ENCODE measurements at places on chromosomes 7 and 10.
A peak's percentile ranks its signal among the peaks of the same experiment; 100 is the strongest.

DNA sequence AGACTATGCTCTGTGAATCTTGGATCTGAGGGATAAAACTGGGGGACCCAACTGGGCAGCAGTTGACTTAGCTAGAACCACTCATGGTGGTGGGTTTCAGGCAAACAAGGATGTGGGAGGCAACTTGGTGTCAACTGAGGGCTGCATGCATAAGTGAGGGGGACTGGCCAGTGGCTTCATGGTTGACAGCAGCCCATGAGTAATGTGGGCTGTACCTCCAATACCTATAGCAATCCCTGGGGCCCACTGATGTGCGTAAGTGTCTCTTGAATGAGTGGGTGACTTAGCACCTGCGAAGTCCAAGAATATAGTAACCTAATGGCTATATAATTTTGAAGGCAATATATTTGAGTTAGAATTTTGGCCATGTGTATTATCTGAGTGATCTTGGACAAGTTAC is 13.7 kb upstream of the MAP3K8 start:
- DNase-seq = no peak

- no peak for DNase-seq
Measured at GRCh38 chr7:28136420-28136819, 44.2 kb downstream of the JAZF1 start.

DNA sequence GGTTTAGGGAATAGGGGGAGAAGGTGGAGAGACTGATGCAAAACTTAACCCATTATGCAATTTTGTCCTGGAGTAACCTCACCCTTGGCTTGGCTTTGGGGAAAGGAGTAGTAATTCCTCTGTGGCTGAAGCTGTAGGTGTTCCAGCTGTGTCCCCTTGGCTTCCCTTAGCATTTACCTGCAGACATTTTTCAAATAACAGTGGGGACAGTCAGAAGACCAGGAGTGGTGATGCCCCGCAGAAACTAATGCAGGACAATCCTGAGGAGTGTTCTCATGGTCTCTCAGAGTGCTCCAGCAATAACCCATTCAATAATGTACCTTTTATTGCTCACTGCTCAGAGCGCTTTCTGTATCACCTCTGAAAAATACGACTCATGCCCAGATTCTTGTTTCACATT is 282.1 kb downstream of the ZEB1 start:
- no peak for DNase-seq

- DNase-seq = no peak
Measured at GRCh38 chr10:79004311-79004710, 64.5 kb upstream of the ZMIZ1 start.

- no peak for DNase-seq
Measured at GRCh38 chr10:73876566-73876965, 2.2 kb upstream of the CAMK2G start.

DNA sequence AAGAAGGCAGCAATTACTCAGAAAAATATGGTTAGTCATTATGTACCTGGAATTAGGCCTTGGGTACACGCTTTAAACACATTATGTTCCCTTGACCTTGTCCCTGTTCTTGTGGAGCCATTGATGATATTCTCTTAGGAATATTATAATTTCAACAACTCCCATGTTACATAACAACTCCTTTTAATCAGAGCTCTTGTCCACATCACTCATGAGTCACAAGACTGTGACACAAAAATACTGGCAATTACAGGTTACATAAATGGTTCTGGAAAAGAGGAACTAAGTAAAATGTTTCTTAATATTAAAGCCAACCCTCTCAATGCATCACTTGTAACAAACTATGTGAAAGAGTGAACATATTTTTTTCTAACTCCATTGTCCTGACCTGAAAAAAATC is 143.8 kb upstream of the PCLO start:
- DNase-seq = no peak

DNA sequence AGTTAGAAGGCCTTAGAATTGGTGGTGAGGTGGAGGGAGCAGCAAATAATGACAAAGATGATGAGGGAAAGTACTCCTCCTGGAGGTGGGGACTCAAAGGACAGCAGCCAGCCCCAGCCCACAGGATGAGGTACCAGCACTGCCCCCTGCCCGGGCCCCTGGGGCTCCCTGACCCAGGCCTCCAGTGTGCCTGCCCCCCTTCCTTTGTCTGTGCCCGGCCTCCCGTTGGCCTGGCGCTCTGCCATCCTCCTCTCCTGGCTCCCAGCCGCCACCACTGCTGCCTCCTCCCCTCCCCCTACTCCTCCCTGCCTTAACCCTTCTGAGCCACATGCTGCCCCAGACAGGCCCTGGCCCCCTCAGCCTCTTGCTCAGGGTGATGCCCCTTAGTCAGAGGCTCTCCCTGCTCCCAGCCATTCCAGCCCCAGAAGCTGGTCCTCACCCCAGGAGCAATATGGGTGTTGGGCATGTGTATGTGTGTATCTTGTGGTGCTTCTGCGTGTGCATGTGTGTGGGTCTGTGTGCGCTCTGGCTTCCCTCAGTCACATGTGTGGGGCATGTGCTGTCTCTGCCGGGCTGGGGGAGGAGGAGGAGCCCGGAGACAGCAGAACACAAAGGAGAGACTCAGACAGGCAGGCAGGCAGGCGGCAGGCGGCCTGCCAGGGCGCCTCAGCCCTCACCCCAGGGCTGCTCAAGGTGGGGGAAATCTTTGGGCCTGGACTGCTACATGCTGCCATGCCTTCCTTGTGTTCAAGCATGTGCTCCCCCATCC is 2.6 kb downstream of the LDB1 start:
- peak; percentile 53 for DNase-seq

DNA sequence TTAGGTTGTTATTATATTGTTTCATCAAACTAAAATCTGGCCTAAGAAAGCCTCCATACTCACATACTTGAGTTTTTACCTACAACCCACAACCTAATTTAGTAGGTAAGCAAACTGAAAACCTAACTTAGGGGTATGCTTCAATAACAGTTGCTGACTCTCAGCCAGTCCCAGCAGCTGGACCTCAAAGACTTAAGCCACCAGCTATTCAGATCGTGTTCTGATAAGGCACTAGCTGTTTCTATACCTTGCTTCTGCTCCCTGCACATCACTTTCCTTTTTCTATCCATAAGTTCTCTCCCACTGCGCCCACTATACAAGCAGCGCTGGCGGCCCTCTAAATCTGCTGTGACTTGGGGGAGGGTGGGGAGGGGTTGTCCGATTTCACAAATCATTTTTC is 42.3 kb downstream of the SUGCT start:
- DNase-seq = no peak

DNA sequence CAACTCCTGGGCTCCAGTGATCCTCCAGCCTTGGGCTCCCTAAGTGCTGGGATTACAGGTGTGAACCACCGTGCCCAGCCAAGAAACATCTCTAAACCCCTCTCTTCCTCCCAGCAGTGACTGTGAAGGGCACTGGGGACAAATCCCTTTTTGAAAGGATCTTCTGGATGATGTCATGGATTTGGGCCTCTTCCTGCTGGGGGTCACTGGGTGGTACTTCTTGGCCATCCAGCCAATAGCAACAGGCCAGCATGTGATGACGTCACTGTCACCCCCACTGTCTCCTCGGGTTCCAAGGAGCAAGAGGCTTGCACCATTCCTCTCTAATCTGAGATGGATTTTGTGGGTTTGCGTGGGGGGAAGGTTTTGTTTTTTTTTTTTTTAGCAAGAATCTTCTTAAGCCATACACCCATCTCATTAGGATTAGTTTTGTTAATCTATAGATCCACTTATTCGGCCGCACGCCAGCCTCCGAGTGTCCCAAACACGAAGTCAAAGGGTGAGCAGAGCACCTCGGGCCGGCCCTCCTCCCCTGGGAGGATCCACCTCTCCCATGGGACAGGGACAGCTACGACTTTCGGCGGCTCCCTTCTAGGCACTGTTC is 29.4 kb upstream of the TNRC18 start:
- no peak for DNase-seq

GRCh38 chr7:19574131-19574530 is 134.7 kb downstream of the POLR1F start:
- DNase-seq = no peak

DNA sequence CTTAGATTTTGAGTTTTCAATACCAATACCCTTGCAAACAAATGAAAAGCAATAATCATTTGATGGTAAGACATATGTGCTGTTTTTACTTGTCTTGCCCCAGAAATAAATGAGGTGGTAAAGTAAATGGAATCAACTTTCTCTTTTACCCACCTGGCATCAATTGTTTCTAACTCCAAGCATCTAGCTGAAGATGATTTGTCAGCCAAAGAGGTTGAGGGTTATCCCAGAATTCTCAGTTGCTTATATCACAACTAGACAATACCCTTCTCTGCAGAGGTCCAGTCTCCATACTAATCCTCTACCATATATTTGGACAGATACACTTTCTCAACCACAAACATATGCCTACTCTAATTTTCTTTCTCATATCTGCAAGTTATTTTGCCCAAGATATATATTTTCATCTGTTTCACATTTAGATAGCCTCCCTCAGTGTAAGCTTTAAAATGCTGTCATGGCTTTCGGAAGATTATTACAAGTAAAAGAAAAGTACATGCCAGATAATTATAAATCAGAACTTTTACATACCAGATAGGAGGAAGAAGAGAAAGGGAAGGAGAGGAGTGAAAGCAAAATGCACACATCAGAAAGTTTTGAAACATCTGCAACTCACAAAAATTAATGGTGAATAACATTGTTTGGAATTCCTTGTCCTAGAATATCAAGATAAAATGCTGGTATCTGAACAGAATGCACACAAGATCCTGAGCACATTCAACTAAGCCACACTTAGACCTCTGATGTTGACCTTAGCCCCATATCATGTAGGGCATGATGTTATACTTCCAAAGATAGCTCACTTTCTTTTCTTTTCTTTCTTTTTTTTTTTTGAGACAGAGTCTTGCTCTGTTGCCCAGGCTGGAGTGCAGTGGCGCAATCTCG is 146.6 kb downstream of the REEP3 start:
- no peak for DNase-seq

DNA sequence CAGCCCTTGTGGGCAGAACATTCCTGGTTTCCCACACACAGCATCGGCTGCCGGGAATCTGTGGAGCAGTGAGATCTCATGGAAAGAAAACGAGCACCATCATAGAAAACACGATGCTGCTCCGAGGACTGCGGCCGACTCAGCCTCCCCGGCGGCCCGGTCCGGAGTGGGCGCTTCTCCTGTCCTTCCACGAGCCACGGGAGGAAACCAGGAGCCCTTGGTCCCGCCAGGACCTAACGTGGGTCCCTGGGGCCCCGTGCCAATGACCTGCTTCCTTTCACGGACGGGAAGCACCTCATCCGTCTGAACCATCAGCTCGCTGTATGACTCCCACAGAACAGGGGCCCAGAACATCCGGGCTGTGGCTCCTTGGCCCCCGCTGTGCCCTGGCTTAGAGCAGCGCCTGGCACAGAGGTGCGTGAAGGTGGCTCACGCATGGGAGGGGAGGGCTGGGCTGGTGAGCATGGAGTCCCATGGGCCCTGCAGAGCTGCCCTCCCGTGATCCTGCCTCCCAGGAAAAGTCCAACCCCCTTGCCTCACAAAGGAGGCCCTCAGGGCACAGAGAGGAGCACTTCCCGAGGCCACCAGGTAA is 280.5 kb downstream of the MAD1L1 start:
- no peak for DNase-seq

GRCh38 chr7:105355701-105356100 is 33.0 kb downstream of the SRPK2 start:
- no peak for DNase-seq

DNA sequence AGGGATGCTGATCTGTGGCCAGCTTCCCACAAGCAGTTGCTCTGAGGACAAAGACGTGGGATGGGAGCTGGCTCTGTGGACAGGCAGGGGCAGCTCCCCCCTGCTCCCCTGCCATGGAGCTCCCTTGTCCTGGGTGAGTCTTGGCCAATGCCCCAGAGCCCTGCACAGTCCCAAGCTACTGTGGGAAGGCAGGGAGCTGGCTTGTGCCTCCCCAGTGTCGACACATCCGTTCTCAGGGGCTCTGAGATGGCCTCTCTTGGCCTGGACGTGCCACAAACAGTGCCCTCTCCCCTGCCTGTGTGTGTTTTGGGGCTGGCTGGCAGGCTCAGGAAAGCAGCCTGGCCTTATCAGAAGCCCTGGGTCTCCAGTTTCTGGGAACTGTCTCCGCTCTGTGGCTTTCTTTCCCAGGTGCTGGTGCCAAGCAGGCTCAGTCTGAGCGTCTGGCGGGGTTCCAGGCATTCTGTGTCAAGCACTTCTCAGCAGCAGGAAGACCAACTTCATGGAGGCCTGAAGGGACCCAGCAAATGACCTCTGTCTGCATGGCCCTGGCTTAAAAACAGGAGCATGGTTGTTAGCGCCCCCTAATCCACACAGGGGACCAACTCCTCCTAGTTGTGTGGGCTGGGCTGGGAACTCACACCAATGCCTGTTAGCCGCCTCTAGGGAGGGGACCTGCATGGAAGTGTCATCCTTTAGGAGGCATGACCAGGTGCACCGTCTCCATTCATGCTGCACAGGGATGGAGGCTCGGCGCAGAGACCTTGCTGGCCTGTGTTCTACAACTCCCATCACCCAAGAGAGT is 375.2 kb downstream of the RPS24 start:
- DNase-seq = no peak

GRCh38 chr10:5970527-5970926 is 6.8 kb downstream of the IL15RA start:
- DNase-seq = no peak

DNA sequence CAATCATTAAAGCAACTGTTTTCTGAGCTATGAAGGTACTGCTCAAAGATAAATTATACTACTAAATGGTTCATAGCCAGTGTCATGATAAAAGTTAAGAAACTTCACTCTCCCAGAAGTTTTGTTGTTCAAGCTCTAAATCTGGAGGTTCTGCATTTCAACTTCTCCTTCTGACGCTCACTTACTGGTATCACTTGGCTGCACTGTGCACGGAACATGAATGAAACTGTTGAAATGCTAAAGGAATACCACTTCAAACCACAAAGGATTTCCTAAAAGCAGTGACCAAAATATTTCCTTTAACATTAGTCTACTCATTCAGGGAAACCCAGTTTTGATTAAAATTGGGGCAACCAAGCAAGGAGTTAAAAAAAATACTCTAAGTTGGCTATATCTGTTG is 93.6 kb downstream of the UBE2H start:
- no peak for DNase-seq

- no peak for DNase-seq
Measured at GRCh38 chr10:90977855-90978486, 57.1 kb upstream of the ANKRD1 start.

- DNase-seq = no peak
Measured at GRCh38 chr7:47300472-47301104, 281.3 kb downstream of the TNS3 start.

- no peak for DNase-seq
Measured at GRCh38 chr7:105325216-105325904, 63.4 kb downstream of the SRPK2 start.

GRCh38 chr10:110803830-110804338 is 67.8 kb upstream of the PDCD4 start:
- DNase-seq = no peak

Measured in activated CD4-positive, alpha-beta T cell treated with anti-CD3 and anti-CD28 coated beads for 1 hour (primary cell).